ENCODE measurements at places on chromosomes 16 and 17.

- no peak for DNase-seq
Observed at GRCh38 chr16:71501547-71501946, 12.4 kb upstream of the ZNF19 start.

- DNase-seq = no peak
Observed at GRCh38 chr17:81365601-81366585, 29.4 kb upstream of the BAHCC1 start.

DNA sequence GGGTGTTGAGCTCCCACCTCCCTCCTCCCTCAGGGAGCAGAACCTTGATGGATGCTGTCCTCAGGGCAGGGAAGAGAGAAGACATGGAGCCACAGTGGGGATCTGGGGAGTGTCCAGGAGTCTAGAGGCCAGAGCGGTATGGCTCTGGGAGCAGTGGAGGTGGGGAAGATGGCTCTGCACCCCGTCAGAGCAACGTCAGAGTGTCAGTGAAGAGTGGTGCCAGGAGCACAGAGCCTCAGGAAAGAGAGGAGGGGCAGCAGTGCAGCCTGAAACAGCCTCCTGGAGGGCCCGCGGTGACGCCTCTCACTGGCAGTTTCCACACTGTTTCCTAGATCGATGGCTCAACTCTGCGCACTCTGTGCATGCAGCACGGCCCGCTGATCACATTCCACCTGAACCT, 23.2 kb upstream of the SLC5A11 start:
- no peak for DNase-seq

DNA sequence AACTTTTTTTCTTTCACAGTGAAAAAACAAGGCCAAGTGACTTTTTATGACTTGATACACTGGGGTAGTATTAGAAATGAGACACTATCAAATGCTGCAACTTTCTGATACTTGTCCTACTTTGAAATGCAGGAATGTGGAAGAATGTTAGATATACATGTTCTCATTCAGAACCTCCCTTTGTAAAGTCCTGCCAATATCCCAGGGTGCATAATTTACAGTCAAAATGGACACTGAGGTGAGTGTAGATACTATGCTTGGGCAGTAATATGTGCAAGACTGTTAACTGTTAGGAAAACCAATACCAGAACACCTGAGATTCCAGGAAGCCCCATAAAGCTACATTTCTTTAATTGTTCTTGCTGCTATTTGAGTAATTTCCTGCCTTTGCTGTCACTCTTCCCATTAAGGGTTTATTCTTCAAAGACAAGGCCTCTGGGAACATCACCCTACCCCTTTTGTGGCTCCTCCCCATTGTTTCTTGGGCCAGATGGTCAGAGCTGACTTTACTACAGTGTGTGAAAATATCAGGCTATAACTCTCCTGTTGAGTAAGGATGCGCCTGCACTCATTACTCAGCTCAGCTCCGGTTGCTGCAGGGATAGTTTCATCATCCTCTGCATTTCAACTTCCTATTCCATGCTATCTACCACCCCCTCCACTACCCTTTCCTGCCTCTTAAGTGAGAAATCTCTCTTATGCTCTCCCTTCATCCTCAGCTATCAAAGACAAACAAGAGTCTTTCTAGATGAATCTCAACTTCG, 48.7 kb downstream of the TMEM100 start:
- DNase-seq = no peak

DNA sequence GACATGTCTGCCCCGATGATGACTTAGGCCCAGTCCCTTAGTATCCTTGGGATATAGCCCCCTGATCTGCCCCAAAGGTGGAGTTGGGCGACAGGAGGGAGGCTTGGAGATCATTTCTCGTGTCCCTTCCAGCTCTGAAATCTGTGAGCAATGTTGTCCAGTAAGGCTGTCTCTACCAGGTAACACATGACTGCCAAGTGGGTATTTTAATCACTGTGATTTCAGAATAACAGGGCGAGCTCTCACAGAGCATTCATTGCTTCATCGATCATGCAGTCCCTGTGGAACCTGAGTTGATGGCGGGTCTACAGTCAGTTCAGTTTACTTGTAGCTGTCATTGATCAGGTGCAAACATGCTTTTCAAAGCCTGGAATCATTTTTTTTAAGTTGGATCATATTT, 39.2 kb downstream of the KSR1 start:
- DNase-seq = no peak

- DNase-seq = no peak
Observed at GRCh38 chr17:50468304-50469207, at the start of gene CHAD. CHAD (minus strand) TSS chr17:50468880; CDS start chr17:50468813, 67 bp downstream.

GRCh38 chr17:64786337-64786736, 124.2 kb upstream of the SMURF2 start:
- DNase-seq = no peak

GRCh38 chr16:15523939-15524338, 89.6 kb downstream of the BMERB1 start:
- no peak for DNase-seq

GRCh38 chr17:4607261-4607741, 23.0 kb downstream of the SMTNL2 start:
- no peak for DNase-seq

GRCh38 chr16:78869492-78869891, 731.0 kb downstream of the MAF start:
- DNase-seq = no peak

DNA sequence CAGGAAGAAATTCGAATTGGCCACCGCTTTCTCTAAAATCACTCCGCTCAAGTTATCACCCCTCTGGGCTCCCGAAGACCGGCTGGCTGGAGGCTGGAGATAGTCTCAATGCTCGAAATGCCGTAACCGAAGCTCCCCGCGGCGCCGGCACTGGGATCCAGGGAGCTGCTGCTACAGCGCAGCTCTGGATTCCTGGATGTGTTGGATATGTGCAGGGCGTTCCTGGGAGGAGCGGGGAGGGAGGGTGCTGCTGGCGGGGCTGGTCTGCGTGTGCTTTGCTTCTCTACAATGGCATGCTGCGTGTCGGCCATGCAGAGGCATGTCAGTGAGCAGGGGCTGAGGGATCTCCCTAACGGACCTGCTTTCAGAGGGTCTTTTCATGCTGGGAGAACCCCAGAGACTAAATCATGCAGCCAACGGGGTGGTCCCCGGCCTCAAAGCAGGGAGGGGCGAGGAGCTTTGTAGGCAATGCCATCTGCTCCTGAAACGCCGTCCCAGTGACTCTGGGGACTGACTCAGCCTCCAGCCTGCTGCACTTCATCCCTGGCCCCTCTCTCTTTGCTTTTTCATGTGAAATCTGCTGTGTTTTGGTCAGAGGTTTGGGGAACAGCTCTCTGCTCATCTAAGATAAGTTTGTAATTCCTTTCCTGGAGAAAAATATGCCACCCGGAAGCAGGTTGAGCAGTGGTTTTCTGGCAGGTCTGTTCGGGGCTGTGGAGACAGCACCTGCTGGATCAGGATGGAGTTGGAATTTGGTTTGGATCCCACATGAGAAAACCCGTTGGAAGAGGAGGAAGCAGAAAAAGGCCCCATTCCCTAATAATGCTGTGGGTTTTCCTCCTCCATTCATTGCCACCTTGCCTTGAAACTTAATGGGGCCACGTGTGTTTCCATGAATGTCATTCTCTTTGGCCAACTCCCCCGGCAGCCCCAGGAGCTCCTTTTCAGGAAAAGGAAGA, 311.4 kb downstream of the SEC14L1 start:
- DNase-seq = no peak

GRCh38 chr16:67357561-67357960, 30.9 kb downstream of the LRRC36 start:
- DNase-seq = no peak

DNA sequence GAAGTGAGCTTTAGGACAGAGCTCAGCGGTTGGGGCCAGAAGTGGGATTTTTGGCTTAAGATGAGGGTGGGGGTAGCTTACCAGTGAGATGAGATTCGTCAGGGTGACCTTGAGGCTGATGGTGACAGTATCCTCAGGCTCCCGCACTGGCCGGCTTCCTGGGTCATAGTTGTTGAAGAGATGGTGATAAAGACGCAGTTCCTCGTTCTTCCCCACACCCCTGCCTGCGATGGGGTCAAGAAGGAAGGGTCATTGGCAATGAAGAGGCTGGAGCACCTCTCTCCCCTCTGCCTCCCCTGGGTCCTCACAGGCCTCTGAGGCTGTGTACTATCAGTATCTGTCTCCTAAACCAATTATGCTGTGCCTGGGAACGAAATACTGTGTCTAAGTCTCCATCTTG, 358 bp downstream of the CHRNE start:
- no peak for DNase-seq

DNA sequence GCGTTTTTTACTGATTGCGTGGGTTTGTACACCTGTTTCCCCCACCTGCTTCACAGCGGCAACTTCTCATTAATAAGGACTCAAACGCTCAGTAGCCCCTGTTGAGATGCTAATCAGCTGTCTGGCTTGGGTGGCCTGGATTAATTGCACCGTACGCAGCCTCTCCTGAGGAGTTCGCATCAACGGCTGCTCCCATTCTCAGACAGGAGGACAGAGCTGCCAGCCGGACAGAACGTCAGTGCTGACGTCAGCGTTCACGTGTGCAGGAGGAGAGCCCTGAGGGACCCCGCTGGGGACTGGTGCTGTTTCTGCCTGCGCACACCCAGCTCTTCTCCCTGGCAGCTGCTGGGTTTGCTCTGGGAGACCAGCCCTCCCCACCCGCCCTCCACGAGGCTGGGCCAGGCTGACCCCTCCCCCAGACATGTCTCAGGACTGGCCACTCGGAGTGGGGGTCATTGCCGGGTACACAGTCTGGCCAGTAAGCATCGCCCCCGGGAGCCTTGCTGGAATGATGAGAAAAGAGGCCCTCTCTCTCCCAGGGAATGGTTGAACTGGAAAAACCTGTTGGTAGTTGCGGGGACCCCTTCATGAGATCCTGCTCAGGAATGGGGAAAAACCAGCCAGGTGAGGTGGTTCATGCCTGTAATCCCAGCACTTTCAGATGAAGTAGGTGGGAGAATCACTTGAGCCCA, 5.7 kb upstream of the BANP start:
- no peak for DNase-seq

- DNase-seq = no peak
Observed at GRCh38 chr16:262121-262745, 13.5 kb downstream of the RGS11 start.

DNA sequence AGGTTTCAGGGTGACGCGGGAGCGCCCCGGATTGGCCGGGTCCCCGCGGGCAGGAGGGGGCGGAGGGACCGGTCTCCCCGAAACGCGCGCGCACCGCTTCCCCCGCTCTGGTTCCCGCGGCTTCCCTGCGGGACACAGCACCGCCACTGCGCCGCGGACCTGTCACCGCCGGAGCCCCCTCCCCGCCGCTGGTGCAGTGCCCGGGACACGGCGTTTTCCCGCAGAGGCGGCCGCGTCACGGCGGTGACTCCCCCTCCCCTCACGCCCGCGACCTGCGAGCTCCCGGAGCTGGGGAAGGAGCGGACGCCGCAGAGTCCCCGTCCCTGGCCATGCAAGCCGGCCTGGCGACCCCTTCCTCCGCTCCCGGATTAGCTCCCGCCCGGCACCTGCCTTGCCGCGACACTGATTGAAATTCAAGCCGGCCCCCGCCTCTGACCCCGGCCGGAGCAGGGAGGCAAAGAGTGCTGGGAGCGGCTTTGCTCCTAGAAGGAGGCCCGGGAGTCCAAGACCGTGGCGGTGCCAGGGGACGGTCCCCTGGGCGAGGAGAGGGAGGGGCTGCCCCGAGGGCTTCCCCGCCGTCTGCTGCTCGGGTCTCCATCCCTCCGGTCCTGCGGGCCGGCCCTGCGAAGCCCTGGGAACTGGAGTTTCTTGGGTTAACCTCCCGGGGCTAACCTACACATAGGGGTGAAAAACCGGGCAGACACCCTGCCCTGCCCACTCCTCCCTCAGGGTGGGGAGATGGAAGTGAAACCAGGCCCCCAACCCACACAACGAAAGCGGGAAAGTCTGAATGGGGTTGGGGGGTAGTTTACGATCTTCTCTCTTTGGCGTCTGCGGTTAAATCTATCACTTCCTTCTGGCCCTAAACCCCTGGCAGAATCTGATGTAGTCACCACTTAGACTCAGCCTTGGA, 1.0 kb downstream of the RHBDL3 start:
- DNase-seq = no peak

DNA sequence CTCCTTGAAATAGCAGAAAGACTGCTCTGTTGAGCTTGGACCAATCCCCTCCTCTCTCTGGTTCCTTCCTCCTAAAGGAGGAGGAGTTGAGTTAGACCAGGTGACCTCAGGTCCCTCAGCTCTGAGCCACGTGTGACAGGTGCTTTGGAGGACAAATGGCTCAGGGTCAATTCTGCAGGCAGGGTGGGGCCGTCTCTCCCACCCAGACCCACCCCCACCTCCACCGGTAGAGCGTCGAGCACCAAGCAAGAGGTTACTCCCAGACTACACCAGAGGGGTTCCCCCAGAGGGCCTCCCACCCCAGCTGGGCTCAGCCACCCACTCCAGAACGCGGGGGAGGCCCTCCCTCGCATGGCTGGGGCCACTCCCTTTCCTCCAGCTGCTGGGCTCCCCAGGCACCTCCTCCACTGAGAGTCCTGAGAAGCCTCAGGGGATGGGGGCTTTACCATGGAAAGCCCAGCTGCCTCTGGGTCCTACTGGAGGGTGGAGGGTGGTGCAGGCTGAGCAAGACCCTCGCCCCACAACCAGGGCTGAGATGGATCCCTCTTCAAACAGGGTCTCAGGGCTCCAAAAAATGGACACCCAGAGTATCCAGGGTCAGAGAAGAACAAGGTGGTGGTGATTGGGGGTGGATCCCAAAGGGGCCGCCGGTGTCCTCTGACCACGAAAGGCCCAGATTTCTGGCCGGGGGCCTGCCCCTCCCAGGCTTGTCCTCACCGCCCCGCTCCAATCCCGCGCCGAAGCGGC, 7.6 kb downstream of the MYO1C start:
- no peak for DNase-seq

- DNase-seq = no peak
Observed at GRCh38 chr17:62091804-62092203, 26.7 kb upstream of the MED13 start.

DNA sequence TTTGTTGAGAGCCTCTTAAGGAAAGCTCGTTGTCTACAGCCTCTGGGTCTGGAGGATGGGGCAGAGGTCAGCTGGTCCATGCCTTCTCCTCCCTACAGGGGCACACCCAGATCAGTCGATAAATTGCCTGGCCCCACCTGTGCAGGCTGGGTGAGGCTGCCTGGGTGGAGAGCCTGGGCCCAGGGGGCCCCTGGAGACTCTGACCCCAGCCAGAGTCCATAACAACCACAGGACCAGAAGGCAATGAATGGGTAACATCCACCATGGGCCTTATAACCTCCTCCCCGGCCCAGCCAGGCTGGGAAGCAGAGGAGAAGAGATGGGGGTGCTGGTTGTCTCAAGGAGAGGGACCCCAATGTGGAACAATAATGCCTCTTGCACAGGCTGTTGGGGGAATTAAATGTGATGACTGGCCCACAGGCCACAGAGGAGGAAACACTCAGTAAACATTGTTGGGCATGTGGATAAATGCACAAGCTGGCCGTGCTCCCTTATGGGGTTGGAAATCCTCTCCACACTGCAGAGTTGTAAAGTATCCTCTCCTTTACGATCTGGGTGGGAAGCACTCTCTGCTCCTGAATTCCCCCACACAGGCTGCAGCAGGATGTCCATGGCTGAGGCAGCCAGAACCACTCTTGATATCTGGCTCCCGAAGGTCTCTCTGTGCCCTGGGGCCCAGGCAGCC, 56.7 kb upstream of the TOB1 start:
- DNase-seq = no peak

Measured in 8988T (cell line).